NCI-H146 (cell line): ENCODE measurements at places on chromosomes 4 and X.

DNA sequence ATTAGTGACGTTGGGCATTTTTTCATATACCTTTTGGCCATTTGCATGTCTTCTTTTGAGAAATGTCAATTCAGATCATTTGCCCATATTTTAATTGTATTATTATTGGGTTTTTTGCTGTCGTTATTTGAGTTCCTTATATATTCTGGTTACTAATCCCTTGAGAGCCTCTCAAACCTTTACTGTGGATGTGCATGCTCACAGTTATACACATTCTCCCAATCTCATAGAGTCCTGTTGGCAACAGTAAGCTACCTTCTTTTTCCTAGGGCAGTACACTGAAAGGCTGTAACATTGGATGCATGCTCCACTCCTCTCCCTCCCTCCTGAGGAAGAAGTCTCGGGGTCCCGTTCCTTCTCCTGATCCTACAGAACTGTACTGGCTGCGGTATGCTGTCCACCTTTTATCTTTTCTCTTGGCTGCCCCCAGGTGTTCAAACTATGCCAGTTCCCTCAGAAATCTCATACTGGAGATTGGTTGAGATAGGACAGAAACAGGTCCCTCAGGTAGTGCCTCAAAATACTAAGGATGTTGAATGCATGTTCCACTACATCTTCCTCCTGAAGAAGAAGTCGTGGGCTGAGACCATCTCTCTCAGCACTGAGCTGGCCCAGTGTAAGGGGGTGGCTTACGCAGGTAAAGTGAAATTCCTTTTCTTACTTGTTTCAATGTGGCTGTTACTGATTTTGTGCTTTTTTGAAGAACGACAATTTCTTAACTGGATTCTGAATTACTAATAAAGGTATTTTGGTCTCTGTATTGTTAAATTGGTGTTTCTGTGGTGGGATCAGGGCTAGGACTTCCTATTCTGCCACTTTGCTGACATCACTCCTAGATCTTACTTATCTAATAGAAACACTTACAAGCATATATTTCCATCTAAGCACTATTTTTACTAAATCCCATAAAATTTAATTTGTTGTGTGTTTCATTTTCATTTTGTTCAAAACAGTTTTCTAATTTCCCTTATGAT, 145.4 kb upstream of the HUWE1 start:
- peak; percentile 35 for DNase-seq

- no peak for DNase-seq
These were observed 7.2 kb downstream of the RAB33B start for GRCh38 chr4:139461022-139461628.

GRCh38 chr4:139402436-139402835, 51.5 kb upstream of the RAB33B start:
- no peak for DNase-seq

DNA sequence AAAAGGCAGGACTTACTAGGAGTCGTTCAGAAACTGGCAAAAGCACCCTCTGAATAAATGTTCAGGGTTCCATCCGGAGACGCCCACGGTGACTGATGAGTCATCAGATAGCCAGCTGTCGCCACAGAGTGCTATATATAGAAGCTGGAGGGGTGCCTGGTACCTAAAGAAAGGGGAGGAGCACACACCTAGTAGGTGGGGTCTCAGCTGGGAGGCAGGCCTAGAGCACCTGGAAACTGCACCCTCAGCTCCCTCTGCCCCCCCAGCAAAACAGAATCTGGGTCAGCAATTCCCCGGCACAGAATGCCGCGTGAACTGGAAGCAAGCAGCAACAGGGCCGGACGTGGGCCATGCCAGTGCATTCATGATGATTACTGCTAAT, 242.0 kb downstream of the BCOR start:
- peak; percentile 93 for DNase-seq

GRCh38 chr4:86449746-86450588, 90.1 kb upstream of the MAPK10 start:
- no peak for DNase-seq

GRCh38 chr4:137754652-137755471, 222.6 kb upstream of the PCDH18 start:
- no peak for DNase-seq

- DNase-seq: no peak
These were observed 4.2 kb downstream of the TCEAL6 start for GRCh38 chrX:102138064-102138463.

GRCh38 chr4:55553441-55554201, 6.9 kb upstream of the CLOCK start:
- DNase-seq: no peak

- DNase-seq: no peak
These were observed 1415.6 kb upstream of the PCDH7 start for GRCh38 chr4:29304595-29304994.

- DNase-seq: no peak
These were observed 1587.9 kb upstream of the ADGRL3 start for GRCh38 chr4:59612235-59612634.

DNA sequence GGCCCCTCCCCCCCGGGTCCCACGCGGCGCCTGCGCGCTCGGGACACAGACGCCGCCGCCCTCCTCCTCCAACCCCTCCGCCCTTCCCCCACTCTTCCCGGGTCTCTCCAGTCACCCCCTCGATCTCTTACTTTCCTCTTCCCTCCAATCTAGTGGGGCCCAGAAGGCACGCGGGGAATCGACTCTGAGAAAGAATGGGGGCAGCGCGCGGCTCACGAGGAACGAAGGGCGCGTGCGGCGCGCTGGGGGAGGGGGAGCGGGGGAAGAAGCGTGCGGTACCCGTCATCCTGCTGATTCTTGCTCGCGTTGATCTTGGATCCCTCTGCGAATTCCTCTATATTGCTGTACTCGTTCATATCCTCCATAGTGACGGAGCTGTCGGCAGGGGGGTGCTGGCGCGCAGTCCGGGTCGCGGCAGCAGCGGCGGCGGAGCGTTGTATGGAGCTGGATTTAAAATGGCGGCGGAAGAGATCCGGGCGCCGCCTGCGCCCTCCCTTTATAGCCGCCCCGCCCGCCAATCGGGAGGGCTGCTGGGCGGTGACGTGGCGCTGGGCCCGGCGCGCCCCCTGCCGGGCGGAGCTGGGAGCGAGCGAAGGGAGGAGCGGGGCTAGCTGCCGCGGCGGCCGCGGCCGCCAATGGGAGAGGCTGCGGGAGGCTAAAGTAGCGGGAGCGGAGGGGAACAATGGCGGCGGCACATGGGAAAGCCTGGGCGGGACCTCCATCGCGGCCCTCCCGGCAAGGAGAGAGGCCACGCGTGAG, 1.1 kb downstream of the HNRNPDL start:
- peak; percentile 91 for DNase-seq

DNA sequence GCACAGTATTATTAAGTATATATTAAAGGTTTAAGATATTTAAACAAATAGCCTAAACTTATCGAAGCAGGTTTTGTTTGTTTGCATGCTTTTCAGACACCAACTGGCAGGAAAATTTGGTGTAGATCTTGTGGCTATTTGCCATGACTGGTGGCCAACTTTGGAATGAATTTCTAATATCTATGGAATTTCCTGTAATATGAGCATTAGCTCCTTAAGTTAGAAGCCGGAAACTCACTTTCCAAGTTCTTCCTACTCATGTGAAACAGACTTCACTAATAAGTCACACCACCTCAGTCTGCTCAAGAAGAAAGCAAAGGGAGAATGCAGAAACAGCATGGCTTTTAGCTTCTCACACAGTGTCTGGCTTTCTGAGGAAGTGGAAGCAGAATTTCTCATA, 563.9 kb downstream of the GRXCR1 start:
- no peak for DNase-seq

GRCh38 chr4:112956484-112956896, 93.0 kb upstream of the ANK2 start:
- no peak for DNase-seq

GRCh38 chr4:59700651-59701050, 1499.5 kb upstream of the ADGRL3 start:
- DNase-seq: no peak

- DNase-seq: no peak
These were observed 2.8 kb upstream of the CPLX1 start for GRCh38 chr4:828641-829271.

DNA sequence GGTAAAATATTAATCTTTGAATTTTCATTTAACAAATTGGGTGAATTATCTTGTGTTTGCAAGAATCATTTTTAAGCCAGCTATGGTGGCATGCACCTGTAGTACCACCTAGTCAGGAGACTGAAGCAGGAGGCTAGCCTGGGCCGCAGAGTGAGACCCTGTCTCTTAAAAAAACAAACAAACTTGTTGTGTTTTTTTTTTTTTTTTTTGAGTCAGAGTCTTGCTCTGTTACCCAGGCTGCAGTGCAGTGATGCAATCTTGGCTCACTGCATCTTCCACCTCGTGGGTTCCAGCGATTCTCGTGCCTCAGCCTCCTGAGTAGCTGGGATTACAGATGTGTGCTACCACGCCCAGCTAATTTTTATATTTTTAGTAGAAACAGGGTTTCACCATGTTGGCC, 2.2 kb downstream of the TXLNG start:
- no peak for DNase-seq

DNA sequence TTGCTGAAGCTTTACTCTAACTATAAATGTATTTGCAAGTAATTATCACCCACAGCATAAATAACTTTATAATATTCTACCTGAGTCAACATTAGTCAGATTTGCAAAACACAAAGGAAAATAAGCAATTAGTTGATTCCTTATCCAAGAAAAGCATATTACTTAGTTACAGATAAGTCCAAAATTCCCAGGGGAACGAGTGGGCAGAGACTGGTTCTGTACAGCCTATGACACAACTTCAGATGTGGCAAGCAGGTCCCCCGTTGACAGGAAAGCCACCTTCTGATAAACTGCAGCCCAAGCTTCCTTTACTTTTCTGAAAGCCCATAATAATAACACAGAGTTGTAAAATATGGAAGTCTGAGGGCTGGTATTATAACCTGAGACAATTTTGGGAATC, 62.4 kb upstream of the NDP start:
- DNase-seq: no peak

DNA sequence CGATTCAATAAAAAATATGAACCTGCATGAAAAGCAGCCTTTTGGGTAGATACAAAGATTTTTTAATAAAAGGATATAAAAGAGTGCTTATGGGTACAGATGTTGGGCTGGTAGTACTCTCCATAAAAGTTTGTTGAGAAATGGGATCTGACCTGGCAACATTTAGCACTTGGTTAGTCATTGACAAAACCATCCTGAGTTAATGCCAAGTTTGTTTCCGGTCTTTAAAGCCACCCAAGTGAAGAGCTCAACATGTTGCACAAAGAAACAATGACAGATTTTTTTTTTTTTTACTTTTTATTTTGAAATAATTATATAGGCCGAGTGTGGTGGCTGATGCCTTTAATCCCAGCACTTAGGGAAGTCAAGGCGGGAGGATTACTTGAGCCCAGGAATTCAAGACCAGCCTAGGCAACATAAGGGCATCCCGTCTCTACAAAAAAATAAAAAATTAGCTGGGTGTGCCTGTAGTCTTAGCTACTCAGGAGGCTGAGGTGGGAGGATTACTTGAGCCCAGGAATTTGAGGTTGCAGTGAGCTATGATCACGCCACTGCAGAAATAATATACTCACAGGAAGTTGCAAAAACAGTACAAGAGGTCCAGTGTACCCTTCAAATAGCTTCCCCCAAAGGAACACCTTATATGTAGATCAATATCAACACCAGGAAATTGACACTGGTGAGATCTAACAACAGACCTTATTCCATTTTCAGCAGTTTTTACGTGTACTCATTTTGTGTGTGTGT, 16.6 kb downstream of the CHST7 start:
- no peak for DNase-seq

DNA sequence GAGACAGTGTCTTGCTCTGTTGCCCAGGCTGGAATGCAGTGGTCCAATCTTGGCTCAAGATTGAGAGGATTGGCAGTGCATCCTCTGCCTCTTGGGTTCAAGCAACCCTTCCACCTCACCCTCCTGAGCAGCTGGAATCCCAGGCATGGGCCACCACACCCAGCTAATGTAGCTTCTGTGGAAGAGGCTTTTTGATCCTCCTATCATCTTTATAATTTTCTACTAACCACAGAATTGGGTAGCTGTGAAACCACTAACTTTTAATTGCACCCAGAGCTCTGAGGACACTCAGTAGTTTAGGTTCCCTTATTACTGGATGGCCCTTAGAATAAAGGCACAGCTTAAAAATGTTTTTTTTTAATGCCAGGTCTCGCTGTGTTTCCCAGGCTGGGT, 8.9 kb upstream of the AGA start:
- no peak for DNase-seq

DNA sequence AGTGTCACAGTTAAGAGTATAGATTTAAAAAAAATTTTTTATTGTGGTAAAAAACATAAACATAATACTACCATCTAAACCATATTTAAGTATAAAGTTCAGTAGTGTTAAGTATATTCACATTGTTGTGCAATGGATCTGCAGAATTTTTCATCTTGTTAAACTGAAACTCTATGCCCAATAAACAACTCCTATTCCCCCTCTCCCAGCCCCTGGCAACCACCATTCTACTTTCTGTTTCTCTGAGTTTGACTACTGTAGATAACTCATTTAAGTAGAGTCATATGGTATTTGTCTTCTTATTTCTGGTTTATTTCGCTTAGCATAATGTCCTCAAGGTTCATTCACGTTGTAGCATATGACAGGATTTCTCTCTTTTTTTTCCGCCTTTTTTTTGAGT, 112.4 kb downstream of the PTTG2 start:
- no peak for DNase-seq

DNA sequence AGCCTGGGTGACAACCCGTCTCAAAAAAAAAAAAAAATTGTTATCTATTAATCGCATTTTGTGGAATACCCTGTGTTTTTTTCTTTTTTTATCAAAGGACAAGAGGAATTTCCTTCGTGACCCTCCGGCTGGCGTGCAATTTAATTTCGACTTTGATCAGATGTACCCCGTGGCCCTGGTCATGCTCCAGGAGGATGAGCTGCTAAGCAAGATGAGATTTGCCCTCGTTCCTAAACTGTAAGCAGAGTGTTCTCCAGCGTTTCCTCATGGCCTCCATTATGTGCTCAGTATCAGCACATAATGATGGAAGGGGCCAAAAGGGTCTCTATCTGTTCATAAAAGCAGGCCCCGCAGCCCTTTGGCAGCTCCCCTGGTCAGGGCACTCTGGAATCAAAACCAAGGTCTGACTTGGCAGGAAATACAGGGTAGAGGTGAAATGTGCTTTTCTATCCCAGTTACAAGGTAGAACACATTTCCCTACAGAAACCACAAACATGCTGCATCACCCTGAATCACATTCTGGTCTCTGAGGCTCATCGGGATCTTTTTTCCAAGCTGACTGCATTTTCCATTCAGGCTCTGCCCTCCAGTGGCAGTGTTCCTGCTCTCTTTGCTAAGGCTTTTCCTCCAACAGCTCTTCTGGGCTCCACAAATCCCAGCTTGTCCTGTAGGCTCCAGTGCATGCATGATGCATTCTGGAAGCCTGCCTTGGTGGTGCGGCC, 24.4 kb downstream of the SYAP1 start:
- no peak for DNase-seq

- DNase-seq: no peak
These were observed 90.8 kb downstream of the SHISA3 start for GRCh38 chr4:42488114-42488513.

DNA sequence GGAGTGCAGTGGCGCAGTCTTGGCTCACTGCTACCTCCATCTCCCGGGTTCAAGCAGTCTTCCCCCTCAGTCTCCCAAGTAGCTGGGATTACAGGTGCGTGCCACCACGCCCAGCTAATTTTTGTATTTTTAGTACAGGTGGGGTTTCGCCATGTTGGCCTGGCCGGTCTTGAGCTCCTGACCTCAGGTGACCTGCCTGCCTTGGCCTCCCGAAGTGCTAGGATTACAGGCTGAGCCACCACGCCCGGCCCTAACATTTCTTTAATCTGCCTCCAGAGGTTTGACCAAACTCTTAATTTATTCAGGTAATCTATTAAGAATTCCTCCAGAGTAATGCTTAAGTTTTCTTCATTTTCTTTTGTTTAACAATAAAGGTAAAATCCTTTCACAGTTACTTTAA, 171.0 kb downstream of the RAPGEF2 start:
- DNase-seq: no peak

GRCh38 chr4:169612871-169613859, 782 bp upstream of the NEK1 start:
- DNase-seq: peak; percentile 52
